ENCODE measurements at places on chromosomes 12 and 14. TPM values are rescaled to one million over a fixed set of nuclear protein-coding genes. Genes with fewer than 3 reads are reported as not detected.

GRCh38 chr12:46492471-46493085, 120.0 kb upstream of the SLC38A2 start:
- peak; percentile 92 for DNase-seq

GRCh38 chr14:36418937-36419336, 98.5 kb upstream of the MBIP start:
- DNase-seq: no peak

DNA sequence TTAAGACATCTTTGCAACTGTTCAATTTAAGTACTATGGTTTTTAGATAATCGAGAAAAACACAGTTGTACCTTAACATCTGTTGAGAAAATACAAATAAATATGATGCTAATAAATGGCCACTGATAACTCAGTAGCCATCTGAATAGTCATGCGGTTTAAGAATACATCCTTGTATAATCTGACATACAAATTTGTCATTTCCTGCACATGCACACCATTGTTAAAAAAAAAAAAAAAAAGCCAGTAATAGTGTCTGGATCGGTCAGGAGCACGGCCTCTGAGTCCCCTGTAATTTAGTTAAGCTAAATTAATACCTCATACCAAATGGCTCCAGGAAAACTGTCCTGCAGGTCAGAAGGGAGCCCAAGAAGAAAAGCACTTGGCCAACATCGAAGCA, 16.8 kb downstream of the RFC5 start:
- DNase-seq: no peak

DNA sequence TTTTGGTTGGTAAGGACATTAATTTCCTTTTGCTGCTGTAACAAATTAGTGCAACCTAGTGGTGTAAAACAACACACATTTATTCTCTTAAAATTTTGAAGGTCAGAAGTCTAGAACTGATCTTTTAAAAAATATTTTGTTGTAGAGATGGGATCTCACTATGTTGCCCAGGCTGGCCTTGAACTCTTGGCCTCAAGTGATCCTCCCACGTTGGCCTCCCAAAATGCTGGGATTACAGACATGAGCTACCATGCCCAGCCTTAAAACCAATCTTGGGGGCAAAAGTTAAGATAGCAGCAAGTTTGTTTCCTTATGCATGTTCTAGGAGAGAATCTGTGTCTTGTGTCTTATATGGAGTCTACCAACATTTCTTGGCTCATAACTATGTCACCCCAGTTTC, 55.8 kb downstream of the MIA2 start:
- DNase-seq: no peak

DNA sequence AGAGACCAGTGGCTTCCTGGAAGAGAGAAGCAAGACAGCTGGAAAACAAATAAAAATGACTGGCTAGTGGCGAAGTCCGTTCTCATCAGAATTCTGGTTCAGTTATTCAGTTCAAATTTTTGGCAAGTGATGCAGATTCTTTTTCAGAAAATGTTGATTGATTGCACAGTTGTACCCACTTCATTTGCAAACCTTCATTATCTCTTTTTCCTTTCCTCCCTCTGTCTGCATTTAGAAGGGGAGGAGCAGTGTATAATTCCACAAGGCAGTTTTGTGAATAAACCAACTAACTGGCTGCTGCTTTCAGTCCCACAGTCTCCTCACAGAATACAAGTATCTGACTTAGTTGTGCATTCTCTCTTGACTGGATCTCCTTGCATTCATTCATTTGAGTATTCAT, 417.5 kb downstream of the NPAS3 start:
- DNase-seq: no peak

GRCh38 chr12:114400925-114401324, 5.0 kb downstream of the TBX5 start:
- DNase-seq: no peak

GRCh38 chr12:130925666-130926015, 28.1 kb upstream of the ADGRD1 start:
- peak; percentile 66 for DNase-seq

DNA sequence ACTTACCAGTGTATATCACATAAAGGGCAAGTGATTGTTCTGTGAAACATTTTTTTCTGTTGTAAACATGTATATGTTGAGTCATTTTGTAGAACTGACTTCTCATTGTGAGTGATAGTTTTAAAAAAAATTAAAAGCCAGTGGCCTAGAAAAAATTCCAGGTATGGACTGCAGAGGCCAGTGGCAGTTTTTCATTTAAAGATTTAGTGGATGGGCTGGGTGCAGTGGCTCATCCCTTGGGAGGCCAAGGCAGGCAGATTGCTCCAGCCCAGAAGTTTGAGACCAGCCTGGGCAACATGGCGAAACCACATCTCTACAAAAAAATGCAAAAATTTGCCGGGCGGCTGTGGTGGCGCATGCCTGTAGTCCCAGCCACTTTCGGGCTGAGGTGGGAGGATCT, 84.7 kb upstream of the MDM1 start:
- no peak for DNase-seq

DNA sequence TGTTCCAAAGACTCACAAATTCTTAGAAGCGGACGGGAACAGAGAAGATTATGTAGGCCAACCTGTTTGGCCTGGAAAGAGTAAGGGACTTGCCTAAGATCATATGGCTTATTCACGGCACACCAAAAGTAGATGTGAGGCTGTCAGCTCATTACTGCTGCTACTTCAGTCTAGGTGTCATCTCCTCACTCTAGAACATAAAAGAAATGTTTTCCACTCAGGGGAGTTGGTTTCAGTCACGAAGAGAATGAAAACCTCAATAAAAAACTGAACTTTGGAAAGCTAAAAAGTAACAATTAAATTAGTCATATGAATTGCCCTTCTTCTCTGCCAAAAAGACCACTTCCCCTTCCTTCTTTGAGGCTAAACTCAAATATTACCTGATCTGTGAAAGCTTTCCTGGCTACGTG, 658 bp upstream of the CEP128 start:
- DNase-seq: no peak

GRCh38 chr12:109020796-109021380, at the start of gene SVOP:
TSS of gene SVOP (minus strand) at chr12:109021068. CDS start at chr12:109020868, 200 bp downstream.
- peak; percentile 78 for DNase-seq

DNA sequence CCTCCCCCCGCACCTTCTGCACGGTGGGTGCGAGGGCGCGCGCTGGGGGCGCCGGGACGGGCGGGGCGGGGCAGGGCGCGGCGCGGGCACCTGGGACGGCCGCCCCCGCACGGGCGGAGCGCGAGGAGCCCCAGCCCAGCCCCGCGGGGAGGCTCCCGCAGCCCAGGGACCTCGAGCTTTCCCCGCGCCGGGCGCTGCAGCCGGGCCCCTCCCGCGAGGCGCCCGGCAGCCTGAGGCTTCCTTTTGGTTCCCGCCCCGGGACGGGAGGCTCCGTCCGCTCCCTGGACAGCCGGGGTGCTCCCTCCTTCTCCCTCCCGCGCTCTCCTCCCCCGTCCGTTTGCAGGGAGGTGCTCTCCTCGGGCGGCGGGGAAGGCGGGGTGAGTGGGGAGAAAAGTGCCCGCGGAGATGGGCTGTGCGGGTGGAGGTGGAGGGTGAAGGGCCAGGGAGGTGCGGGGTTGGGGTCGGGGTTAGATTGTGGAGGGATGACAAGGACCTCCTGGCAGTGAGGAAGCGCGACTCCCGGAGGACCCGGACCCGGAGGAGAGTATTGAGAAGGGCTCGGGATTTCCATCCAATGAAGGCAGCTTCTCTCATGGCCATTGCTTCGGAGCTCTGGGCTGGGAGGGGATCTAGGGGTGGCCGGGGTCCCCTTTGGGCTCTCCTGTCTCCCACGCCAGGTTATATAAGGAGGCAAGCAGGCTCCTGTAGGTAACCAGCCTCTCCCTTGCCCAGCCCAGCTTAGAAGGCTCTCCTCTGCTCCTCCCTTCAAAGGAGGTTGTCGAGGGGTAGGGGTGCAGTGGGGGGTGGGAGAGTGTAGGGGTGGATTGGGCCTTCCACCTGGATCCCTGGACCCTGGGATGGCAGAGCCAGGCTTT, 645 bp downstream of the JDP2 start:
- peak; percentile 29 for DNase-seq

- no peak for DNase-seq
Observed at GRCh38 chr14:25074099-25074685, 24.2 kb upstream of the STXBP6 start.

- no peak for DNase-seq
Observed at GRCh38 chr14:38485026-38485425, 229.1 kb upstream of the CLEC14A start.

DNA sequence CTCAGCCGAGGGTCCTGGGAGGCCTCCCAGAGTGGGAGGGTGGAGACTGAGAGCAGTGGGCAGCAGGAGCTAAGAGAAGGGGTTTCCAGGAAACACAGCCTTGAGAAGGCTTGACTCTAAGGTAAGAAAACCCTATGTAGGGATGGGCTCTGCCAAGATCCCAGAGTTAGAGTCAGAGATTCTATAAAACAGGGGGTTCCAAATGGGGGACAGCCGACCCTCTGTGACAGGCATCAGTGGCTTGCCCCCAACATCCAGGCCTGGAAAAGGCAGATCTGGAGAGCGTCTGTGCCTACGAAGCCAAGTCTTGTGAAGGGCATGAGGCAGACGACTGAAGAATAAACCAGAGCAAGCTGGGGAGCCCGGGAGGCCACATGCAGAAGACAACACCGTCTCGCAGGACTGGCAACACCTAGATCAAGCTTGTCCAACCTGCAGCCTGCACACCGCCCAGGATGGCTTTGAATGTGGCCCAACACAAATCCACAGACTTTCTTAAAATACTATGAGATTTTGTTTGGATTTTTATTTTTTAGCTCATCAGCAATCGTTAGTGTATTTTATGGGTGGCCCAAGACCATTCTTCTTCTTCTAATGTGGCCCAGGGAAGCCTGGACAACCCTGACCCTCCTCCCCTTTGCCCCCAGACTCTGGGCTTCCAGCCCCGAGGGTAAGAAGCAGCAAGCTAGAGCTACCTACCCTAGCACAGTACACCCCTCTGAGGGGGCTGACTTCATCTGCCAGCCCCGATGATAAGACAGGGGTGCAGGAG, 42.1 kb downstream of the PRMT8 start:
- DNase-seq: no peak

- DNase-seq: no peak
Observed at GRCh38 chr12:63982604-63983295, 138.2 kb downstream of the SRGAP1 start.

GRCh38 chr14:67680121-67680602, 5.7 kb upstream of the VTI1B start:
- peak; percentile 85 for DNase-seq

GRCh38 chr12:1518591-1519516, 75.5 kb downstream of the FBXL14 start:
- DNase-seq: peak; percentile 97

GRCh38 chr12:122403831-122404230, 18.6 kb downstream of the CLIP1 start:
- DNase-seq: no peak

DNA sequence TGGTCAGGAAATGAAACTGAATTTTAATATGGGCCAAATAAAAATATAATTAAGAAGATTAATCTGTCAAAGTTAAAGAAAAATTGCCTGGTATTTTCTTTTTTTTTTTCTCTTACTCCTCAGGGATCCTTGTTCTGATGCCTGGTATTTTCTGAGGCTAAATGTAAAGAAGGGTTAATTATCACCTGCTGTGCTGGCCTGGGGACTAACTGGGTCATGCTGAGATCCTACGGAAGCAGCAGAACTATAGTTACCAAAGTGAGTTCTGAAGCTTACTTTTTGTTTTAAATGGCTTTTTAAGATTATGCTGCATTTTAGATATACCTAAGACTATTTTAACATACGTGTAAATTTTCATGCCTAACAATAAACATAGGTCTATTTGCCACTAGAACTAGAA, 23.3 kb downstream of the ZC2HC1C start:
- no peak for DNase-seq

GRCh38 chr14:105929327-105930081, 403.1 kb downstream of the TMEM121 start:
- DNase-seq: no peak

GRCh38 chr14:60165547-60165876, 314 bp upstream of the DHRS7 start:
- DNase-seq: no peak

DNA sequence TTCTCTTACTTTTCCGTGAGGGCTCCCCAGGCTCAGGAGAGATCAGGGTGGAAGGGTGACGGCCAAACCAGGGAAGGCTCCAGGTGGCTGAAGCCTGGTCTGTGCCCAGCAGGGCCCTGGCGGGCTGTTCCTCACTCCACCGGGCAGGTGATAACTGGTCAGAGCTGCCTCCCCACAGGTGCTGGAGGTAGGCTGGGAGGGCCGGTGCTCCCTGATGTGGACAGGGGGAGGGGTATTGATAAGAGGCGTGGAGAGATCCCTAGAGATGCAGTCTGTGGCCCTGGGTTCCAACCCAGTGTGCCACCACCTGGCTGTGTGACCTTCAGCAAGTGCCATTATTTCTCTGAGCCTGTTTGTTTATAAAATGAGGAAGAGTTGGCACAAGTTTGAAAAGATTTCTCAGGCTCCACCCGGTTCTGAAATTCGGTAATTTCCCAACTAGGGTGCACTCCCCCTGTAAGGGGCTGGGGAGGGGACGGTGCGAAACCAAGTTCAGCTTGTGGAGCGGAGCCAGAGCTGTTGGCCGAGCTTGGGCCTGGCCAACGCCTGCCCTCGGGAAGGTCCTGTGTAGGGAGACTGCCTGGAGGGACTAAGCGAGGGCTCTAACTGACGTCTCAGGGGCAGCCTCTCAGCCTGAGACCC, 1.0 kb upstream of the NR4A1 start:
- no peak for DNase-seq

DNA sequence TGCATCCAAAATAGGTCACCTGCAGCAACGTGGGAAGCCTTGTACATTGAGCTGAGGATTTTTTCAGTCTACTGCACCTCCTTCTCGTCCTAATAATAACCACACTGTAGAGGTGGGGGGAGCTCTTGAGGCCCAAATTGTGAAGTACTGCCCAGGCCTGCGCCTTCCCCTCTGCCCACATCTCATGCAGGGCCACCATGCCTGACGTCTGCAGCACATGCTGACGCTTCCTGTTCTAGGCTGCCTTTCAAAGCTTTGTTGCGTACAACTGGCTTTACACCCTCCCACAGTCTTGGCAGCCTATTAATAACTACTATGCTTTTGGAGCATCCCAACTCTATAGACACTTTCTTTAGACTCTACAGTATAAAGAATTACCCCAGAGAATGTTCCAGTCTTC, 26.5 kb upstream of the TTC7B start:
- no peak for DNase-seq

BDKRB1 gene
- 4.2 TPM for total RNA-seq

KCNK13 gene
- total RNA-seq: not detected

ANHX gene
- not detected for total RNA-seq

VSX2 gene
- not detected for total RNA-seq

TSHR gene
- not detected for total RNA-seq

MFAP5 gene
- total RNA-seq: 22.7 TPM

DPY19L2 gene
- 8.5 TPM for total RNA-seq

OR4K5 gene
- not detected for total RNA-seq

P2RX7 gene
- total RNA-seq: 0.32 TPM

ITGB7 gene
- not detected for total RNA-seq

PZP gene
- not detected for total RNA-seq

CISTR gene
- total RNA-seq: not detected

TAS2R9 gene
- not detected for total RNA-seq

CCDC175 gene
- not detected for total RNA-seq

AQP6 gene
- not detected for total RNA-seq

ASIC1 gene
- 1.2 TPM for total RNA-seq

POTEM gene
- not detected for total RNA-seq

Measured in LHCN-M2 (cell line).